ENCODE measurements at places on chromosomes 6 and 20.

GRCh38 chr20:4681991-4682401 is 39.7 kb upstream of the PRND start:
- DNase-seq: no peak

GRCh38 chr6:41717392-41717736 is 18.0 kb downstream of the TFEB start:
- DNase-seq: no peak

DNA sequence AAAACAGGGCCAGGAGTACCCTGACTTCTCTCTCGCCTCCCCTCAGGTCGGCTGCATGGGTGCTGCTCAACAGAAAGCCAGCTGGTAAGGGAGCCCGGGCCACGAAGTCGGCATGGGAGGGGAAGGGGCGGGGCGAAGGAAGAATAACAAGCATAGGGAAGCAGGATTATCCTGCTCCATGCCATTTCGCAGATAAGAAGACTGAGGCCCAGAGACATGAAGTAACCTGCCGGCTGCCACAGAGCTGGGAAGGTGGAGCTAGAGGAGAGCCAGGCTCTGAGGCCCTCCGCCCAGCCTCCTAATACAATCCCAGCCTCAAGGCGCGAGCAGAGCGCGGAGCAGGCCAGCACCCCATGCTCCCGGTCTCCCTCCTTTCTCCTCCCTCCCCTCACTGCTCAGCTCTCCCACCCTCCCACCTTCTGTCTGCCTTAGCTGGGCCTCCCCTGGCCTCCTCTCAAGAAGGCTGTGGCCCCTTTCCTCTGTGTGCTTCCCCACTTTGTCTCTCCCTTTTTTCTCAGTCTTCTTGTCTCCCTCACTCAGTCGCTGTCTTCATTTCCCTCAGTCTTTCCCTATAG is 13.2 kb upstream of the HMGA1 start:
- DNase-seq: peak; percentile 41

- no peak for DNase-seq
Observed at GRCh38 chr6:45880676-45881075, 135.0 kb downstream of the CLIC5 start.

GRCh38 chr20:25117990-25118389 is 36.0 kb upstream of the VSX1 start:
- no peak for DNase-seq

DNA sequence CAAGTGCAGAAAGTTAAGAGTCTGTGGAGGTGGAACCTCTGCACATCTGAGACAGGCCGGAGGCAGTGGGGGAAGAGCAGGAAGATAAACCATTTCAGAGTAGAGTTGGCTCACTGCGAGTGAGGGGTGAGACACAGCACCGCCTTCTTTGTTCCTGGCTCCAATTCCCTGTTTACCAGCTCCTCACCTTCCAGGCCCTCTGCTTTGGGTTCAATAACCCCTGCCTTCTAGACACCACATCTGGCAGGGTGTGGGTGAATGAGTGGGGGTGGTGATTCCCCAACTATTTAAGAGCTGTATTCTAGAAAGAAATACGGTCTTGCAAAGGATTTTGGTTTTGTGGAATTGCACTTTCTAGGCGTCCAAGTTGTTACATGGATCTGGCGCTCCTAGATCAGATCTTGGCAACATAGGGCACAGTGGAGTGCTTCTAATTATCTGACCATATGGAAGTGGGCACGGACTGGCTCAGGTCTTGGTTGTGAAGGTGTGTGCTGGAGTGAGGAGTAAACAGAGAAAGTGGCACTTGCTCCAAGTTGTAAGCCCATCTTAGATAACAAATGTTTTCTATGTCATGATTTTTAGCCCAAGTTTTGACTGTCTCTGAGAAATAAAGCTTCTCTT is 141.6 kb upstream of the NRN1 start:
- DNase-seq: no peak

- DNase-seq: no peak
Observed at GRCh38 chr6:11631008-11631407, 93.5 kb downstream of the TMEM170B start.

DNA sequence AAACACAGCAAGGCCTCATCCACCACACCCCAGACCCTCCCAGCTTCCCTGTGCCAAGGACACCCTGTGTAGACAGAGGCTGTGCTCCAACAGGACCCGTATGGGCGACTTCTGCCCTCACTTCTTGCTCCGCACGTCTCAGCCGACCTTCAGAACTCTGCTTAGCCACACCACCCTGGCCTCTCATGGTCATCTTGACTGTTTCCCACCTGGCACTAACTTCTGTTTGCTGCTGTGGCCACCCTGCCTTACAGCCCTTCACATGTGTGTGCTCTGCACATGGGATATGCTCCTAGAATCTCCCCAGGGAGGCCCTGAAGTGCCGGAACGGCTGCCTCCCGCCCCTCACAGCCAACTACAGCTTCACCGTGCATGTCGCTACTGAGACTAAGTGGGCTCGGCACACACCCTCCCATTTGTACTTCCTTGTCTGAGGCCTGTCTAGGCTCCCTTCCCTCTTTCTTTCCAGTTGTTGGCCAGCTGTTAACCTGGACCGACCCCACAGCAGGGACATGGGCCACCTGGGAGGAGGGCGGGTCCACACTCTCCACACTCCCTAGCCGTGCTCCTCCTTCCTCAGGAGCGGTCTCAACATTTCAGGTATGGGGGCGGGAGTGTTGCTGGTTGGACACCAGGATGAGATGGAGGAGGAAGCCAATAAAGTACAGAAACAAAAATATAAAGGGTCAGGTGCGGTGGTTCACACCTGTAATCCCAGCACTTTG is 69.6 kb downstream of the PYGB start:
- no peak for DNase-seq

GRCh38 chr6:13397359-13398068 is 69.2 kb upstream of the TBC1D7 start:
- DNase-seq: no peak

DNA sequence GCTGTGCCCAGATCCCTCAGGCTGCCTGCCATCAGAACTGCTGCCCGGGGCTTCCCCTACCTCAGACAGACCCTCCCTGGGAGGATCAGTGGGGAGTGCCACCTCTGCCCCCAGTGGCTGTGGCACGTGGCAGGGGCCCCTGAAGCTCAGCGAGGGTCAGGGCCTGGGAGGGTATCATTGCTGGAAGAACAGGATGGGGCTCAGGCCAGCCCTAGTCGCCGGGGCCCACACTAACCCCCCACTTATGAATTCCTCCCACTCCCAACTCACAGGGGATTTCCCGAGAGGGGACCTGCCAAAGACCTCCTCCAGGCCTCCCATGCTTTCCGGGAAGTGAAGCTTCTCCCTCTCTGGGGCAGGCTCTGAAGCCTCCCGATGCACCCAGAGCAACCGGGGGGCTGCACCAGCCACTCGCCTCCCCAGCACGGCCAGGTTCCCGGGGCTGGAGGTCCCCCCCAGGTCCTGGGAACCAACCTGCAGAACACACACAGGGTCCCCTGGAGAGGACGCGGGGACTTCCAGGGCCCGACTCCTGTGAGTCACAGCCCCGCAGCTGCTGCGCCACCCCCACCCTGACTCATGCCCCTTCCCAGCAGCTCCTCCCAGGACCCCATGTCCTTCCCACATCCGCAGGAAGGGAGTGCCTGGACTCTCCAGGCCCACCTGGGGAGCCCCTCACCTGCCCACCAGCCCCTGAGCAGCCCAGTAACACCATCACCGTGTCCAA is 2.5 kb downstream of the TNFRSF6B start:
- peak; percentile 60 for DNase-seq

DNA sequence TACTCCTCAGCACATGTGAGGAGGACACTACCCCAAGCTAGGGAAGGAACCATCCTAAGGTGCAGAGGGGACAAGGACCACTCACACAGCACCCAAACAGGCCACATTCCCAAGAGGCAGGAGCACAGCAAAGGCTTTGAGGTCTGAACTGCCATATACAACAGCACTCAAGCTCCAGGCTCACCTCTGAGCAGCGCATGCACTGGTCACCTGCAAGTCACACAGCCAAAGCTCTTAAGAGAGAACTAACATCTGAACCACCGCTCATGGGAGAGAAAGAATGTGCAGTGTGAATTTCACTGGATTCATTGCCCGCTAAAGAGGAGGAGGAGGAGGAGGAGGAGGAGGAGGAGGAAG is 31.0 kb downstream of the NPEPL1 start:
- no peak for DNase-seq

DNA sequence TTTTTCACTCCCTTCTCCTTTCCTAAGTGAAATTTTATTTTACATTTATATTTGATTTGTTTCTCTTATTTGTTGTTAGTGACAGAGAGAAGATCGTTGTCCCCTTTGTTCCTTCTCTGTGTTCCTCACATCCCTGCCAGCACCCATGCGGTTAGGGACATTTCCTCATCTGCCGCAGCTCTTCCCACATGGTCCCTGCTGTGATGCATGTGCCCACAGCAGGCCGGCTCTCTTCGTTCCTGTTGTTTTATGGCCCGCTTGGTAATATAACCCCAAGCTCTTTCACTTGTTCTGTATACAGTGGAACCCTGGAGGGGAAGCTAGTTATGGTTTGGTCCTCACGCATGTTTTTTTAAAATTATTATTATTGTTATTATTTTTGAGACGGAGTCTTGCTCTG is 23.6 kb downstream of the DTD1 start:
- no peak for DNase-seq

DNA sequence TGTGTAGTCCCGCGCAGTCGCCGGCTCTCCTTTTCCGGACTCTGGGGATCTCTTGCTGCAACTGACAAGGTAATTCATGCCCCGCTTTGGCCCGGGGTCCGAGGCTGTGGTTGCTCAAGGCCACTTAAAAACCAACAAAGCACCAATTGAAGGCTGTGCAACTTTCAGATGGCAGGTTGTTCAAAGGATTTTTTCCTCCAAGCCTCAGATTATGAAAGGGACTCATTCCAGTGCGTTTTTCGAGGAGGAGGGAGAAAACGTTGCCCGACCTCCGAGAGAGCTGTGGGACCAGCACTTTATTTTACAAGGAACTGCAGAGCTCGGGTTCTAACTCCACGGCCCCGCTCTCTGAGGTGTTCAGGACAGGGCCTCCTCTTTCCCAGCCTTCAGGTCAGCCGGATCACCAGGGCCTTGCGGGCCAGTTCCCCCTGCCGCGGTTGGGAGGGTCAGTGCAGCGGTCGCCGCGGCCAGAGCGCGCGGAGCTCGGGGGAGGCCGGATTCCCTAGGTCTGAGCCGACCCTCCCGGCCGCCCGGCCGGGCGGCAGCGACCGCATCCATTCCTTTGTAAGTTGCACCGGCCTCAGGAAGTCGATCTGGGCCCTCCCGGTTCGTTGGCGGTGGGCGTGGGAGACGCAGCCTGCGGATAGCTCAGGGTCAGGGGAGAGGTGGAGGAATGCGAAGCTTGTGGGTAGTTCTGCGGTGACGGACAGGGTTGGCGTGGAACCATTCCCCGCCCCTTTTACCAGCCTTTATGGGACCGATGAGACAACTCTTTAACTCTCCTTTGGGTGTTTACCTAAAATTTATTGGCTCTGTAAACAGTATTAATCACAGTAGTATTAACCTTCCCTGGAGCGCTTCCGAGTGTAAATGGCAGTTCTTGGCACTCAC is 1.6 kb downstream of the UTRN start:
- peak; percentile 80 for DNase-seq

GRCh38 chr20:17403461-17403860 is 127.7 kb downstream of the BFSP1 start:
- no peak for DNase-seq

DNA sequence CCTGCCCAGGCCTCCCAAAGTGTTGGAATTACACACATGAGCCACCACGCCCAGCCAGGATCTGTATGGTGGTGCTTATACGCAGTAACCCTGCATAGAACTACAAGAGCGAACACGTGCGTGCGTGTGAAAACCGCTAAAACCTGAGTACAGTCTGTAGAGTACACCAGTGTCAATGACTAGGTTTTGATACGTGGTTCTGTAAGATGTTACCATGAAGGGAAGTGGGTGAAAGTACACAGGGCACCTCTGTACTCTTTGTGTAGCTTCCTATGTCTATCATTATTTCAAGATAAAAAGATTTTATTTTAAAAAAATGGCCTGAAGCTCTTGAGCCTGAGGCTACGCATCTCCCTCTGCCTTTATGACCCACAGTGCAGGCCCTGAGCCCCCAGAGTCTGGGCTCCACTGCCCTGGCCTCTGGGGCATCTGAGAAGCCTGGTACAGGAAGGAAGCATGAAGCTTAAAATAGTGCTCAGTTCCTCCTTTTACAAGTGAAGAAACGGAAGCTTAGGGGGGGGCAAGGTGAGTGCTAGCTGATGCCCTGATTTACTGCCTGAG is 21.6 kb downstream of the LY86 start:
- no peak for DNase-seq

GRCh38 chr20:12557224-12557623 is 451.5 kb upstream of the SPTLC3 start:
- no peak for DNase-seq

- no peak for DNase-seq
Observed at GRCh38 chr6:5998236-5998635, 8.5 kb downstream of the NRN1 start.

DNA sequence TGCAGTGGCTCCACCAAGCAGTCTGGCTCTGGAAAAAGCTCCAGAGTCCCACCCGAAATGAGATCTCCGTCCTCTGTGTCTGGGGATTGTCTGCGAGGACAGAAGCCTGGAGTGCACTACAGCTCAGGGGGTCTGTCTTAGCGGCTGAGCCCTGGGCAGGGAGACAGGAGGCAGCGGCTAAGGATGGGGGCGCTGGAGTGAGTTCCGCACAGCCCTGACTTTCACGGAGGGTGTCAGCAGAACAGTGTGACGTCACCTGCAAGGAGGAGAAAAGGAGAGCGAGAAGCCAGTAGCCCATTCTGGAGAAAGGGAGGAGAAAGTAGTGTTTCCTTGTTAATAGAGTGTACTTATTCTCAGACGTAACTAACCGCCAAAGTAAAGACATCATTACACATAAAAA is 97.6 kb downstream of the FAM50B start:
- no peak for DNase-seq

DNA sequence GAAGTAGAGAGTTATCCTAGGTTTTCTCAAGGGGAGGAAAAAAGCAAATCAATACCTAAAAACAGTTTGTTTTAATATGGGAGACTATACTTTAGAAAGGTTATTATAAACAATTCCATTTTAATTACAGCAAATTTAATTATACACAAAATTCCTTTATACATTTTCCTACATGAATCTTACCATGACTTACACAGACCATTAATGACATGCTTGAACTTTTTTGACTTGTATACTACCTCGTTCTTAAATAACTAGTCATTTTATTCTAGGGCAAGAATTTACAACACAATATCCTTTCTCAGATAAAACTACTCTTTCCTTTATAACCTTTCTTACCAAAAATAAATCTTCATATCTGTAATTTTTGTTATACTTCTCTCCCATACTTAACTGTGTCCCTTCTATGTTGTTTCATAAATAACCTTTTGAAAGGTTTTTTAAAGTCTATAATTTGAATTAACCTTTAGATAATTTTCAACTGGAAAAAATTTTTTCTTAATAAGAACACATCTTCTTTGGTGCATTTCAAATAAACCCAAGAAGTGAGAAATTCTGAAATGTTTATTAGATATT is 729.4 kb downstream of the TENT5A start:
- DNase-seq: no peak

DNA sequence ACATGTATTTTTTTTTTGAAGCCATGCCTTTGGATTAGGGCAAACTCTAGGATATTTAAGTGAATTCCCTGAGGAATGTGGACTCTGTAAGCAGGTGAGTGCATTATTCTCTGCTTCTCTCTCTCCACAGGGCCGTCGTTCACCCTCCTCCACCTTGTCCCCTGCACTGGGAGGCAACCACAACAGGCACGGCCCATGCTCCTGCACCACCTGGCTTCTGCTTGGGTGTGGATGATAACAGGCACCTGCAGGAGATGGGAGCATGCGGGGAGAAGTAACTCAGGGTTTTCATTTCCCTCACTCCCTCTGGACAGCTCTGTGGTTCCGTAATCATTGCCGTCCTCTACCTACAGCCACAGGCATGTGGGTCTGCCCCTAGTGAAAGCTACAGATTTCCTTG is 43.4 kb downstream of the HLA-C start:
- no peak for DNase-seq

Data from left ventricle myocardium superior (tissue), 1 donor.